ENCODE measurements at places on chromosomes 1 and 21.

DNA sequence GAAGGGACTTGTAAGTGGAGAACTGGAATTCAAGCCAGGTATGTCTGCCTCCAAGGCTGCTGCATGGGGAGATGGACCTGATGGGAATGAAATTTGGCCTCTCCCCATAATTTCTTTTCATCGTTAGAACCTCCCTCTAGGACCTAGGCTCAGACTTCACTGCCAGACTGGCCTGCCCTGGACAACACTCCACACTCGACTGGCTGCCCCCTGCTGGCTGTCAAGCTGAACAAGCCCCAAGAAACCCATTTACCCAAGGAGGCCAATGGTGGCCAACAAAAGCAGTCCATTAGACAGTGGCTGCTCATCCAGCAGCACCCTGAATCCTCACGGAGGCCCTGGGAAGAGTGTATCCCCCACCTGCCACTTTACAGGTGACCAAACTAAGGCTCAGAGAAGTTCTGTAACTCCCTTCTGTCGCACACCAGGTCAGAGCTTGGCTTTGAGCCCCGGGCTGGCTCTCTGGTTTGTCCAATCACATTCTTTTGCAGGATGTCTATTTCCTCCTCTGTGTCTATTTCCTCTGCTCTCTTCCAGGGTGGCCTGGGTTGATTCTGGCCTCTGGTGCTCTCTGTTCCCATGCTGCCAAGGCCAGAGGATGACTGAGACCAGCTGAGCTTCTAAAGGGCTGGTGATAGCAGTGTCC lies 3.8 kb downstream of the RNF186 start:
- peak; percentile 24 for DNase-seq

DNA sequence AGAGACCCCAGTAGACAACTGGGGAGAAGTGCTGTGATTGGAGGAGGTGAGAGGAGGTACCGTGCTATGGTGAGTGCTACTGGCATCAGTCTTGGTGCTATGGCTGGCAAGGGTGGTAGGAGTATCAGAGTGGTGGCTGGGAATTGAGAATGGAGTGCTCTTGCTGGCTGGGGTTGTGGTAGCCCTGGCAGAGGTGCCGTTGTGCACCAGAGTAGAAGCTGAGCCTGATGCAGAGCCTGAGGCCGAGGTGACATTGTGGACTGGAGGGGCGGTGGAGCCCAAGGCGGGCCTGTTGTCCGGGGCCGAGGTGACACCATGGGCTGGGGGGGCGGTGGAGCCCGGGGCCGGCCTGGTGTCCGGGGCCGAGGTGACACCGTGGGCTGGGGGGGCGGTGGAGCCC lies 14.6 kb downstream of the TRIM46 start:
- DNase-seq = no peak

DNA sequence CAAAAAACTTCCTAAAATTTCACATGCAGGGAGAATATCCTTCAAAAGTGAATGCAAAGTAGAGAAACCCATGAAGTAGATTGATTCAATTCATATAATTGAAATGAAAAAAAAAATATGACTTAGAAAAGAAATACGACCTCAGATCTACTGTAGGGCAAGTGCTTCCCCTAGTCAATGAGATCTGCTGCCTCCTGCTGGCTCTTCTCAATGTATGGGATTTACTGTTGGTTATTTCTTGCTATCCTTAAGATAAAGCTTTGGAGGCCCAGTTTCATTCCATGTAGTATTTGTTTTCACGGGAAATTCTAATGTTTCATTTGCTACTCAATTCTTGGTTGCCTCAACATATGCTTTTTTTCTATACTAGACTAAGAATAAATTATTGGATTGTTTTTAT lies 46.2 kb downstream of the ZNF648 start:
- DNase-seq = no peak

DNA sequence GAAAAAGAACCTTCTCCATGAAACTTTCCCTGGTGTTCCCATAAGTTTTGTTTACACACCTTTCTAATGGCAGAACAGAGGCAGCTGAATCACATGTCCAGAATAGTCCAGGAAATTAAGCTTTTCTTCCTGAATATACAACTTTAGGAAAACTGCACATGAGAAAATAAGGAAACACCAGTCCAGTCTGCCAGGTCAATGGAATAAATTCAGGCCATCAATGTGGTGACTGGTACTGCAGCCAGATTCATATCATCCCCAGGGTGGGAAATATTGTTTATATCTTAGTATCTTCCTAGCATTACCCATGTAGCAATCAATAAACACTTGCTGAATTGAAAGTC lies 6.7 kb upstream of the FBXO28 start:
- no peak for DNase-seq

- no peak for DNase-seq
These were observed 1583.3 kb downstream of the MRPL39 start for GRCh38 chr21:24023936-24024335.

- DNase-seq = peak; percentile 62
These were observed 5.1 kb upstream of the SLAMF7 start for GRCh38 chr1:160733898-160734297.

DNA sequence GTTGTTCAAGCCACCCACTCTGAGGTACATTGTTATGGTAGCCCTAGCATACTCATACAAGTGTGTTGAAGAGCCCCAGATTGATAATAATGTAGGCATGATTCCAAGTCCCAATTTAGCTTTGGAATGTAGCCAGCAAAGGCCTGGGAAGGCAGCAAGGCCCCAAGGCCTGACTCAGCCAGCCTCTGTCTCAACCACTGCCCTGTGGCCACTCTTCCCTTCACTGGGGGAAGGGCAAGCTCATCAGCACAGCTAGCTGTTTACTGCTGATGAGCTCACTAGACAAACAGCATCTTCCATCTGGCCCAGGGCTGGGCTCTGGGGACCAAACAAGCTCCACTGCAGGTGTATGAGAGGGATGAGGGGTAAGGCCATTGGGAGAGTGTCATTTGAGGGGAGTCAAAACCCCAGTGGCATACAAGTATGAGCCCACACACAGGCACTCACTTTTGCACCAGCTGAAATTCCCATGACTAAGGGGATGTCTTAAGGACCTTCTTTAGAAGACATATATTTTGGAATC lies 2.2 kb upstream of the IRF6 start:
- no peak for DNase-seq

GRCh38 chr1:1345860-1346500 lies 3.2 kb downstream of the DVL1 start:
- DNase-seq = no peak

GRCh38 chr1:158286941-158287346 lies 2.8 kb upstream of the CD1C start:
- peak; percentile 61 for DNase-seq

- no peak for DNase-seq
These were observed 1.6 kb upstream of the MARK1 start for GRCh38 chr1:220526294-220526693.

- no peak for DNase-seq
These were observed 28.0 kb downstream of the COL6A2 start for GRCh38 chr21:46125846-46126301.

GRCh38 chr21:31683029-31683428 lies 23.5 kb downstream of the SOD1 start:
- no peak for DNase-seq

- no peak for DNase-seq
These were observed 118.9 kb upstream of the ZC3H11B start for GRCh38 chr1:219731771-219732170.

- no peak for DNase-seq
These were observed 10.9 kb downstream of the VAV3 start for GRCh38 chr1:107954126-107954525.

DNA sequence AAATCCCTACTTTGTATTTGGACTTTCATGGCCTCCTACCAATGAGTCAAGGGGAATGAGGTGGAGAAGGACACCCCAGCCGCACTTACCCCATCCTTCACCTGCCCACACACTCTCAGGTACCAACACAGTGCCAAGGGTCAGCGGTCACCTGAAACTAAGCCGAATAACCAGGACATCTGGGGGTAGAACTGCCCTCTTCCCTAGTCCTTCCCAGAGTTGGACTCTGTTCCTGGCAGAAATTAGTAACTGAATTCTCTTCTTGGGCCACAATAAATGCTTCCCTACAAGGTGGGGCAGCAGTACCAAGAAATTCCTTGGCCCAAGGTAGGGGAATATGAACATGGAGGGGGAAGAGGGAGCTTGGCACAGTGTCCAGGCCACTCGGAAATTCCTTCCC lies 7.3 kb downstream of the SLC45A3 start:
- DNase-seq = no peak

GRCh38 chr1:20439282-20439681 lies 46.7 kb downstream of the CAMK2N1 start:
- DNase-seq = no peak

GRCh38 chr1:77081834-77082233 lies 137.4 kb downstream of the PIGK start:
- DNase-seq = no peak

- no peak for DNase-seq
These were observed 103.7 kb downstream of the NCAM2 start for GRCh38 chr21:21101911-21102310.

- no peak for DNase-seq
These were observed 435.1 kb downstream of the KIF26B start for GRCh38 chr1:245589906-245590305.

DNA sequence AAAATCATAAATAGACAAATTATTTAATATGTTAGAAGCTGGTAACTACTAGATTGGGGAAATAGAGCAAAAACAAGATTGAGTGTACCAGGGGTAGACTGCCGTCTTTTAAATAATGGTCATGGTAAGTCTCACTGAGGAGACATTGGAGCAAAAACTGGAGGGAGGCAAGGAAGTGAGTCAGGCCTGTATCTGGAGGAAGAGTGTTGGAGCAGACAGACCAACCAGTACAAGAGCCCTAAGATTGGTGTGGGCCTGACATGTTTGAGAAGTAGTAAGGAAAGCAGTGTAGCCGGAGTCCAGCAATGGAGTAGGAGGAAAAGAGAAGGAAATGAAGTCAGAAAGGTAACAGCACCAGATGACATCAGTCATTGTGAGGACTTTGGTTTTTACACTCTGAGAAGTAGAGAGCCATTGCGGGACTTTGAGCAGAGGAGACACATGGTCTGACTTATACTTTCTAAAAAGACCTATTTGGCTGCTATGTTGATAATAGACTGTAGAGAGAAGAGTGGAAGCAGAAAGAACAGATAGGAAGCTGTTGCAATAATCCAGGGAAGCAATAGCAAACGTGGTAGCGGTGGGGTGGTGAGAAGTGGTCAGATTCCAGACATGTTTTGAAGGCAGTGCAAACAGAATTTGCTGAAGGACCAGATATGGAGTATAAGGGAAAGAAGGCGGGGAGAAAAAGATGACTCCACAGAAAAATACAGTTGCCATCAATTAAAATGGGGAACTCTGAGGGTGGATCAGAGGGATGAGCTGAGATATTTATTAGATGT lies 44.7 kb upstream of the GJA5 start:
- DNase-seq = no peak

- no peak for DNase-seq
These were observed 23.9 kb downstream of the FOXJ3 start for GRCh38 chr1:42311138-42311537.

DNA sequence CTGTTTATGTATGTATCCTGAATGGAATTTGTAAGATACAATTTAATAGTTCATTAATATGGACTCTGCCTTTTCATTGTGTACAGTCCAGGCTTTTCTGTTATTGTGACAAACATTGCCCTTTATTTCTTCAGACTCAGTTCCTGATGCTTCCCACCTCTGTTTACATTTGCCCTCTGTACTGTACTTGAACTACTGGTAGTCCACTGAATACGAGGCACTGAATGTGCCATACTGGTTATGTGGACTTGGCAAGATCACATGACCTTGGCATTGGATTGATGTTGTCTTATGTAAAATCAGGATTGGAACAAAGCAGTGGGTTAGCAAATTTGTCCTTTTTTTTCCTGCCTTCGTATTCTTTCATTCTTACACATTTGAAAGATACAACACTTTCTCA lies 27.8 kb downstream of the RALGPS2 start:
- no peak for DNase-seq

- no peak for DNase-seq
These were observed 60.4 kb upstream of the TNFSF4 start for GRCh38 chr1:173267453-173267945.

DNA sequence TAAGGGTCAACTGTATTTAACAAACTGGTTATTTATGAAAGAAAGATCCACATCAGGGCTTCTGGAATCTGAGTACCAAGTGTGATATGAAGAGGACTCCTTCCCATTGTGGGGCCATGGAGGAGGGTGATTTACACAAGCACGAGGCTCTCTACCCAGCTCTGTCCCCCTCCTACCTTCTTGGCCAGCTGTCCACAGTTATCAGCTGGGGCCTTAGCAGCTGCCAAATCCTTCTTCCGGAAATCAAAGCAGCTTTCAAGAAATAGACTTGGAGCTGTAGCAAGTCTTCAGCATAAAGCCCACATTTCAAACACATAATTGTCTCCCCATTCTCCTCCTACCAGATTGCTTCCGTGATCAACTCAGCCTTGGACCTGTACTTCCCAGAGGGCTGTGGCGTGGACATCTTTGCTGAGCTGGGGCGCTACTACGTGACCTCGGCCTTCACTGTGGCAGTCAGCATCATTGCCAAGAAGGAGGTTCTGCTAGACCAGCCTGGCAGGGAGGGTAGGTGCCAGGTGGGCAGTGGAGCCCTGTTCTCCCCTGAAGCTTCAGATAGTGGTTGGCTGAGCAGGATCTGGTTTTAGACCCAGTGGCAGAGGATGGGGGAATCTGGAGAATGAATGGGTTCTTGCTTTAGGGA lies 15.5 kb downstream of the AZIN2 start:
- no peak for DNase-seq

DNA sequence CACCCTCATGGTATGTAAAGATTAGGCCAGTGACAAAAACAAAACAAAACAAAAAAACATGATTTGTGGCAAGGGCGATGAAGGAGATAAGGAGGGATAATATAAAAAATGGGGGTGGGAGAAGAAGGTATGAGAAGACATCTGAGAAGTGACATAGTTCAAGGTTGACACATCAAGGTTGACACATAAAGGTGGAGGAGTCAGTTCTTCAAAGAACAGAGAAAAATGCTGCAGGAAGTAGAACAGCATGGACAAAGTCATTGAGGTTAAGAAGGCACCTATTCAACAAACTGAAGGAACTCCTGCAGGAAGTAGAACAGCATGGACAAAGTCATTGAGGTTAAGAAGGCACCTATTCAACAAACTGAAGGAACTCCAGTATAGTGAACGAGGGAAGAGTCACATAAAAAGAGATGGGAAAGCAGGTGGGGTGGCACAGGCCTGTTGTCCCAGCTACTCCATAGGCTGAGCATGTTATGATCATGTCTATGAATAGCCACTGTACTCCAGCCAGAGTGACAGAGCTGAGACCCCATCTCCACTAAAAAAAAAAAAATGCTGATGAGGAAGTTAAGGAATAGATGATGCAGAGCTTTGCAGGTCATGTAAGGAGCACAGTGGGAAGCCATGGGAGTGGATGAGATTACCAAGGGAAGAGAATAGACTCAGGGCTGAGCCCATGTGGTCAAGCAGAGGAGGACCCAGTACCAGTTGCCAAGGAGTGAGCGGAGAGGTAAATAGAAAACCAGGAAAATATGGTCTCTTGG lies 101.5 kb downstream of the ZFYVE9 start:
- DNase-seq = no peak

- no peak for DNase-seq
These were observed 3.3 kb downstream of the RGS16 start for GRCh38 chr1:182600745-182601415.

DNA sequence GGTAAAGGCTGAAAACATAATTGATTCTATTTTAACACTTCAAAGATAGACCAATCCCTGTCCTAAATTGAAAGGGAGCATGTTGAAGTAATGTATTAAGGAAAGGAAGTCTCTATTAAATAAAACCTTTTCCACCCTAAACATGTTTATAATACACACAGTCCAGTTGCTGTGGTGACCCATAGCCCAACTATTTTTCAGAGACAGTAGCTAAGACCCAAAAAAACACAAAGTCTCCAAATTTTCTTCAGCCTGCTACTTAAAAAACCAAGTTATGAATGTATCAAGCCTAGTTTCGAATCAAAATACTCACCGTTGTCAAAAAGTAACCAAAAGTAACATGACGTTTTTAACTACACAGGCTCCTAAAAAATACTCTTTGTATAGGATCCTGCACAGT lies 1.6 kb downstream of the ELK4 start:
- DNase-seq = no peak
